ENCODE measurements at places on chromosomes 11 and 22.

GRCh38 chr11:13127161-13127560 is 118.0 kb downstream of the RASSF10 start:
- no peak for DNase-seq

GRCh38 chr11:75014129-75014528 is 25.4 kb downstream of the NEU3 start:
- no peak for DNase-seq

- no peak for DNase-seq
These were observed 142.1 kb upstream of the B3GAT1 start for GRCh38 chr11:134554106-134554505.

DNA sequence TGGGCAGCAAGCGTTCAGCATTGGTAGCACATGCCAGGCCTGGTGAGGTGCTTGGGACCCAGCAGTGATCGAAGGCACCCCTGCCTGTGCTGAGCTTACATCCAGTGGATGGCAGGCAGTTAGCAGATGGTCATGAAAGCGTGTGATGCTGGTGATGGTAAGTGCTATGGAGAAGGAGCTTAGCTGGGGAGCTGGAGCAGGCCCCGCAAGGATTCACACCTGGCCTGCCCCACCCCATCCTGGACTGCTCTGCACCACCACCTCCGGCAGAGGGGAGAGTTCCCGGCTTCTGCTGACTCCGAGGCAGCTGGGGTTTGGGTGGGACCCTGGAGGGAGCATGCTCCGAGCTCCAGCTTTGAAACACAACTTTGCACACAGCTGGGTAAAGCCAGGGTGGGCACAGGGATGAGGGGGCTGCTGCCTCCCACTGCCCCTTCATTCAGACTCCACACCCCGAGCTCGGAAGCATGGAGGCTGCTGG is 16.2 kb downstream of the MPPED1 start:
- no peak for DNase-seq

DNA sequence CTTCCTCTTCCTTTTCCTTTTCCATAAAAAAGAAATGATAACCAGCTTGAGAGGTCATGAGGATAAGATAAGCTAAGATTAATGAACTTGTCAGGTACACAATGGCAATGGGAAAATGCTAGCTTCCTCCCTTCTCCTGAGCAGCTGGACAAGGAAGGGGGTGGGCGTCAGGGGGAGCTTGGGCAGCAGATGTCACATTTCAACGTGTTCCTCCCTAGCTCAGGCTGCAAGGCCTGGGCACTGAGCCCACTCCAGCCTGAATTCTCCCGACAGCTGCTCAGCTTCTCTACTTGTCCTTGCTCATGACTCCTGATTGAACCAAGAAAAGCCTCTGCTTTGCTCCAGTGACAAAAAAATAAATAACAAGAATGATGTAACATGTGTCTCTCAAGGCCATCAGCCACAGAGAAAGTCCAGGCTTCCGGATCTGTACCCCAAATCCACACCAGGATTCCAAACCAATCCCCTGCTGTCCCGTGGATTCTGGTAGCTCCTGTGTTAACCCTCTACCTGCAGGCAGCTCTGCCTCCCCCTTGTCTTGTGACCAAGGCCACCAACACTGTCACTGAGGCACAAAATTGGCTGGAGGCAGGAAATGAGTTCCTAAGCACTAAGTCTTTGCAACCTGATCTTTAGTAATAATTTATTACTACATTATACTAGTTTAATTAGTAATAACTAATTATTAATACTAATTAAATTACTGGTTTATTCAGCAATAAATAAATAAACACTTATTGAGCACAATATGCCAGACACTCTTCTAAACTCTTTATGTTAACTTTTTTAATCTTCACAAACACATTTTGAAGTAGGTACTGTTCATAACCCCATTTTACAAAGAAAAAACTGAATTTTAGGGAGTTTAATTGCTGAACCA is 146.5 kb downstream of the CCDC34 start:
- DNase-seq: no peak

GRCh38 chr22:29907753-29908515 is 25.0 kb downstream of the MTMR3 start:
- peak; percentile 72 for DNase-seq

GRCh38 chr11:100682247-100682969 is 4.7 kb upstream of the ARHGAP42 start:
- DNase-seq: no peak

- no peak for DNase-seq
These were observed 14.3 kb upstream of the AIFM3 start for GRCh38 chr22:20952544-20953341.

DNA sequence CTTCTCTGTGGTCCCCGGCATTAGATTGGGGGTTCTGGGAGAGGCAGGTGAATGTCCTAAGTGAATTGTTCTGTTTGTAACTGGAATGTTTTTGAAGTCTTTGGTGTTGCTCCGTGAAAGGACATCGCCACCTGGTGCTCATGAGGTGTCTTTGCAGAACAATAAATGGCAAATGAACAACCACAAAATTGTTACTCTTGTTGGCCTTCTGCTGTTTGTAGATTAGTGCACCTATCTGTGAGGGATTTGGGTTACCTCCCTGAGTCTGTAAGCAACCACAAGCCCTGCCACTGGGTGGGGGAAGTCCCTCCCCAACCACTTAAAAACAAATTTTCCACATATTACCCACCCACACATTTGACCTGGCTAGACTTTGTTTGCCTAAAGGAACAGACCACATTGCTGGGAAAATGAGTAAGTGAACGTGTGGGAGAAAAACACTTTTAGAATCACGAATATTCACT is 4.7 kb downstream of the MPEG1 start:
- DNase-seq: peak; percentile 54

GRCh38 chr11:63767565-63768236 is 874 bp downstream of the ZFTA start:
- DNase-seq: peak; percentile 63

DNA sequence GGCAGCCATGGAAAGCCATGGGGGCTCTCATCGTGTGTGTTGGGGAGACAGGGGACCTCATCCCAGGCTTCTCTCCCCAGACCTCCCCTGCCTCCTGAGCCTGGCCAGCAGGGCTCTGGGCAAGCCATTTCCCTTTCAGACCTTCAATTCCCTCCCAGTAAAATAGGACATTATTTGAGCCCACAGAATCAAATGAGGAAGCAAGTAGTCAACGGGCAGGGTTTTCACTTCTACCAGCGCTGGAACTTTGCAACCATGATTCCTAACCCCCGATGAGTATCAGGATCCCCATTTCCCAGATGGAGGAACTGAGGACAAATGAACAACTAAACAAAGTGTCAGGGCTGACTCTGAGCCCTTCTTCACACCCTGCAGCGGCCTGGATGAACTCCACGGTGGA is 48.9 kb upstream of the TCF20 start:
- no peak for DNase-seq

DNA sequence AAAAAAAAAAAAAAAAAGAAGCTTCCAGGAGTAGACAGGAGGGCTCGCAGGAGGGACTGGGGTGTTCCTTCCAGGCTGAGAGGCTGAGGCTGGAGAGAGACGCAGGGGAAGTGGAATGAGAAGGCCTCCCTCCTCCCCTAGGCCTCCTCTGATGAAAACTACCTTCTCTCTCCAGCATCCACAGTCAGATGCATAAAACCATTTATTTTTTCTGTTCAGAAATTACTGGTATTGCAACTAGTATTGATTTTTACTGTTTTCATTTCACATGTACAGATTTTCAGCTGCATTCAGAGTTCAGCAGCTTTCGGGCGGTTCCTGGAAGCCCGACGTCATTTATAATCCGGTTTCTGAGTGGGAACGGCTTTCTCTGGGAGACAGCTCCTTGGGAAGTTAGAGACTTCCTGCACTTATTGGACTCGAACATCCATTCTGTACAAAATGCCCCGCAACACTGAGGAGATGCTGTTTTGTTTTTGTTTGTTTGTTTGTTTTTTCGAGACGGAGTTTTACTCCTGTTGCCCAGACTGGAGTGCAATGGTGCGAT is 6.9 kb upstream of the NFAM1 start:
- DNase-seq: no peak

- no peak for DNase-seq
These were observed 126.3 kb downstream of the RRAS2 start for GRCh38 chr11:14232652-14233051.

DNA sequence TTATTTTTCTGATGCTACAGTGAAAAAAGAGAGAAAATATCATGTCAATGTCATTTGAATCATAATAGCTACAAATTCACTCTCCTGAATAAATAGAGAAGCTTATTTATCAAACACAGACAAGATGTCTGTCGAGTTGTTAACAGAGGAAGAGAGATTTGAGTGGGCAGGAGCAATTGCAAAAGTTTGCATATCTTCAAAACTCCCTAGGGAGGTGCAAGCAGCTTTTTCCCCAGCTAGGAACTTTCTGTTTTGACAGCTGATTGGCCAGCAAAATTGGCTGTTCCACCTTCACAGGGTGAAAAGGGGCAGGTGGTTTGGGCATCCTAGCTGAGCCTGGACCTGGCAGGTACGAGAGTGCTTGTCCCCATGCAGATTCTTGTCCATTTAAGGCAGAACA is 98.2 kb downstream of the NTM start:
- DNase-seq: no peak

DNA sequence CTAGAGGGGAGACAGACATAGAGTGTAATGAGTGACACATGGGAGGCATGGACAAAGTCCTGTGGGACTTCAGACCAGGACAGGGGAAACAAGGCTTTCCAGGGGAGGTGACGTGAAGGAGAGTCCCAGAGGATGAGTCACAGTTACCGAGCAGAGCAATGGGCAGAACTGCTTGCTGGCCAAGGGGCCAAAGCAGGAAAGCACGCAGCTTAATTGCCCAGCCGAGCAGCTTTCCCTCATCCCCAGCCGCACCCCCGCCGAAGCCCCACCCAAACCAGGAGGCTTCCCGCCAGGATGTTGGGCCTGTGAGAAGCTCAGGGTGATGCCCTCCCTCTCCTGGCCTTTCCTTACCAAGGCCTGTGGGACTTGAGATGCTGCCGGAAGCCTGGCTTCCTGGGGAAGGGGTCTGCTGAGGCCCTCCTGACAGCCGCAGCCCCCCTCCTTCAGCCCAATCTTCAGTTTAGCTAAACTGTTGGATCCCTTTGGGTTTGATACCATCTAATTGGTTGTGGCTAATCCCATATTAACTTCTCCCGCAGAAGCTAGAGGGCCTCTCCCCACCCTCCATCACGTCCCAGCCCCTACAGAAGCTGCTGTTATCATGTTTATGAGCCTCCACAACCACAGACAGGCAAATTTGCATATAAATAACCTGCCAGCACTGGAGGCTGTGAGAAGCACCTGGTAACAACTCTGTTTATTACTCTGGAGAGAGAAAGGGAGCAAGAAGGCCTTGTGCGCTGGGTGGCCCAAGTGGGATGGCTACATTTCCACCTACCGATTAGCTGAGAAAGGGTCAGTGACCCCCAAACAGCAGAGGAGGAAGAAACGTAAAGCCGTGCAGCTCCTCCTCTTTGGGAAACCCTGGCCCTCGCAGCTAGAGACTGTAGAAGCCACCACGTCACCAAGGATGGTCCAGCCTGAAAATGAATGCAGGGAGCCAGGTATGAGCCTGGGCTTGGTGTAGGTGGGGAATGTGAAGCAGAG is 80.0 kb downstream of the TRIM29 start:
- DNase-seq: no peak

DNA sequence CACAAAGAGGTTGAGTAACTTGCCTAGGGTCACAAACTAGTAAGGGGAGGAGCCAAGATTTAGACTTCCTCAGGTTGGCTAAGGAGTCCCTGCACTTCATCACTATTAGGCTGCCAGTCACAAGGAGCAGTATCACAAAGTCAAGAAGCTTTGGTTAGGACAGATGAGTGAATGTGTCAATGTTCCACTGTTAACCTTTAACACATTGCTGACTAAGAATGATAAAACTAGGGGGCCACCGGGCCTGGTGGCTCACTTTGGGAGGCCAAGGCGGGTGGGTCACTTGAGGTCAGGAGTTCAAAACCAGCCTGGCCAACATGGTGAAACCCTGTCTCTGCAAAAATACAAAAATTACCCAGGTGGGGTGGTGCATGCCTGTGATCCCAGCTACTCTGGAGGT is 32.0 kb downstream of the TMEM123 start:
- no peak for DNase-seq

GRCh38 chr11:13567551-13567950 is 71.8 kb upstream of the PTH start:
- no peak for DNase-seq

DNA sequence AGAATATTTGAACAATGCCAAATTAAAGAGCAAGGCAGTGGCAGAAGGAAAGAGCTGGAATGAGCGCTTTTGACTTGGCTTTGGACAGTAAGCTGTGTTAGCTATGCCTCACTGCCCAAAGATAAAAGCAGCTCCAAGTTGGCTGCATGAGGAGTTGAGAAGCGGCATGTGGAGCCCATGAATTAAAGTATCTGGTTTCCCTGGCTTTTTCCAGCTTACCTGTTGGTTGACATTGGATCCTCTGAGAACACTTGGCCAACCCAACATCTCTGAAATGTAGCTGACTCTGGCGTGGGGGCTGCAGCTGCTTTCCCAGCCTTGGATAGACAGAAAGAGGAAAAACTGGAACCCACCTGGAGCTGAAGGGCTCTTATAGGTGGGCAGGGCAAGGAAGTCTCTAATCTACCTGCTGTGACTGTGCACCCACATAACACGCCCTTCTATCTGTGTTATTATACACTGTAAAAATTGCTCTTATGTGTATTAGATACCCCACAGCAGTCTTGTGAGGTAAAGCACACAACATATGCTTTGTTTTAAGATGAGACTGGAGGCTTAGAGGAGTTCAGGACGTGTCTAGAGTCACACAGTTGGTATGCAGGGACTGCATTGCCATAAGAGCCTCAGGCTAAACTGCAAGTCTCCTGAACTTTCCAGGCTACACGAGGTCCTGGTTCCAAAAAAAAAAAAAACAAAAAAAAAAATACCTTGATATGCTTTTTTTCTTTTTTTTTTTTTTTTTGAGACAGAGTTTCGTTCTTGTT is 5.8 kb downstream of the UBASH3B start:
- DNase-seq: no peak

GRCh38 chr11:96193745-96194443 is 149.1 kb downstream of the MAML2 start:
- DNase-seq: no peak

GRCh38 chr11:9053316-9054035 is 37.9 kb downstream of the SCUBE2 start:
- DNase-seq: no peak

DNA sequence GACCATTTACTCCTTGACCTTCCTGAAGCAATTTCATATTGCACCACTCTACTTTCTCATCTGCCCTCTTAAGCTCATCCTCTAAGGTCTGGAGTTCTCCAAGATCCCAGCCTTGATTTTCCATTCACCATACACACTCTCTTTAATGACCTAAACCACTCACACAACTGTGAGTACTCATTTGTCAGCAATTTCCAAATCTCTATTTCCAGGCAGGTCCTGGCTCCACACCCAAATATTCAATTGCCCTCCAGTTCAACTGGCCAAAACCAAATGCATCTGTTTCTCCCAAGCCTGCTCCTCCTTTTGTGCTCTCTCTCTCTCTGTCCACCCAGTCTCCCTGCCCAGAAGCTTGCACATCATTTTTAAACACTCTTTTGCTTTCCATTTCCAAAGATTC is 39.6 kb downstream of the NEU3 start:
- DNase-seq: no peak

Measured in CD4-positive, alpha-beta T cell treated with Interleukin-17A for 4 hours (primary cell).